ENCODE measurements at places on chromosomes 6 and 20.

DNA sequence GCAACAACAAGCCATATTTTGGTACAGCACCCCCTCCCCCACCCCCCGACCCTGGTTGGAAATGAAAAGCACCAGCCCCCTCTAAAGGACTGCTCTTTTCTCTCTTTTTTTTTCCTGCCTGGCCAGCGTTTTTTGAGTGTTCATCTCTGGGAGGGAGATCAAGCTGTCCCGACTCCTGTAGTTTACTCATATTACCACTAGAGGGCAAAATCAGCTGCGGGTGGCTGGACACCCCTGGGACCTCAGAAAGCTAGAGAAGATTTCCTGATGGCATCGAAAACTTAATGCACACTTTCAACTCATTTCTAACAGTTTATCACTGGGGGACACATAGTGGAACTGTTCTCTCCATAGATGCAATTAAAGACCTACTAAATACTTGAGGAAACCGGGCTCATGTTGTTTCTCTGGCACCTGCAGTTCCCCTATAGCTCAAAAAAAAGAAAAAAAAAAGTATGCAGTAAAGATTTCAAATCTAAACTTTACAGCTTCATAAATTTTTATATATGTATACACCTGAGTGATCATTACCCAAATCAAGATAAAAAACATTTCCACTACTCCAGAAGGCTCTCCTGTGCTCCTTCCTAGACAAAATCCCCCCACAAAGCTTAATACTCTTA lies 24.4 kb downstream of the CNBD2 start:
- peak; percentile 4 for DNase-seq

GRCh38 chr6:41630946-41631345 lies 7.3 kb upstream of the MDFI start:
- no peak for DNase-seq

DNA sequence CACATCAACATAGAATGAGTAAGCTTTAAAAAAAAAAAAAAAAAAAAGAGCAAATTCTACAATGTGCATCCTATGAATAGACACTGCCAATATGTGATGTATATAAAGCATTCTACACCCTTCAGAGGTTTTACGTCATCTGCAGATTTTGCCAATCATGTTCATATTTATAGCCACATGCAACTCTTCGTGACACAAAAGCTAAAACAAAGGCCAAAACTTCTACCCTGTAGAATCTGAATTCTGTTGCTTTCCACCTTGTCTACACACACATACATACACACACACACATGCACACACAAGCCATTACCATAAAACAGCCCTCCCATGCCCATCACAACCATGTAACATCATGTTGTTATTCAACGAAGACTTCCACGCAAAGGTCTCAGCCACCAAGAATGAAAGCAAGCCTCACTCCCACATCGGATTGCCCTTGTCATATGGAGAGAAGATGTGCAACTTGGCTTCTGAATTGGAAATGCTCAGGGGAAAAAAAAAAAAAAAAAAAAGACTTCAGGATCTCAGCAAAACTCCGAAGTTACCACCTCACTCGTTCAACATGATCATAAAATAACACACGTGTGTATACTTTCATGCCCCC lies 479.4 kb upstream of the JARID2 start:
- DNase-seq = no peak

- no peak for DNase-seq
Measured at GRCh38 chr20:17873410-17874270, 95.0 kb downstream of the SNX5 start.

GRCh38 chr6:84687431-84687830 lies 77.0 kb downstream of the TBX18 start:
- DNase-seq = no peak

- no peak for DNase-seq
Measured at GRCh38 chr20:24872291-24873024, 76.6 kb upstream of the CST7 start.

- no peak for DNase-seq
Measured at GRCh38 chr6:105179244-105180065, at the start of gene POPDC3. Gene POPDC3, minus strand, starts transcription at chr6:105180014. Its CDS starts 18,105 bp downstream, at chr6:105161909.
